Tongue (tissue), 3 donors: ENCODE measurements at places on chromosomes 16 and 17. TPM values are rescaled to one million over a fixed set of nuclear protein-coding genes. Genes with fewer than 3 reads are reported as not detected.

DNA sequence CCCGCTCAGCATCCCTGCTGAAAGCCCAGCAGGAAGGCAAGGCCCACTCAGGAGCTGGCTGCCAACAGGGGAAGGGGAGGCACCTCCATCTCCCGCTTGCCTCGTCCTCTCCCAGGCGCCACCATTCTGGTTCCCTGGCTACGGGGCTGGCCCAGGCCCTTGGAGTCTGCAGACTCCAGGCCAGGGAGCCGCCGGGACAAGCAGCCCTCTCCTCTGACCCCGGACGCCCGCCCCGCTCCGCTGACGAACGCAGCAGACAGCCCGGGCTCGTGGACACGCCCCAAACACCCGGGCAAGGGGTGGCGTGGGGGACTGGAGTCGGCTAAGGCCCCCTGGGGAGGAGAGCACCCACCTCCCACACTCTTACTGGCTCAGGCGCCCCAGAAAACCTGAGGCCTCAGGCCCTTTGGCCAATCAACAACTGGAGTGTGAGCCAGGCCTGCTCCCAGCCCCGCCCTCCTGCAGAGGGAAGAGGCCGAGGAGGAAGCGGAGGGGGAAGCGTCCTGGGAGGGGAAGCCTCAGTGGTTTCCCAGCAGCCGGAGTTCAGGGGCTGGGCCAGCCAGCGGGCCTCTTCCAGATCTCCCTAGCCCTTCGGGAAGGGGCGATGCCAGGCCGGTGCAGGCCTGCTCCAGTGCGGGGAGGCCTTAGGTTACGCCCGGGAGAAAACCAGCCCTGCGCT lies 4.2 kb downstream of the MNT start:
- peak; percentile 94 for DNase-seq

GRCh38 chr17:57397402-57397801 lies 141.1 kb downstream of the MSI2 start:
- no peak for DNase-seq

- peak; percentile 56 for DNase-seq
Measured at GRCh38 chr16:56332464-56333079, 92.8 kb downstream of the AMFR start.

DNA sequence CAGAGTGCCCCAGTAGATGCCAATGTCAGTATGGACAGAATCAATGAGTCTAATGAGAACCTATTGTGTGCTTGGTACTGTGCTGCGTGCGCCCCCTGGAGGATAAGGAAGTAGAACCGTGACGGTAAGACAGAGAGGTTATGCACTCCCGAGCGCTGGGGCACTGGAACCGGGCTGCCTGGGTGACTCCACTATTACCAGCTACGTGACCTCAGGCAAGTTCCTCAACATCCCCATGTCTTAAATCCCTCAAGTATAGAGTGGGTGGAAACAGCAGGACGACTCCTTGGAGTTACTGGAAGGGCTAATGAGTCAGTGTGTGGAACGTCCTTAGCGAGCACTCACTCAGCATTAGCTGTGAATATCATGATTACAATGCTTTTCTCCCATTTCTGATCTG lies 16.2 kb downstream of the CHST4 start:
- DNase-seq: peak; percentile 18

GRCh38 chr17:75843577-75844529 lies at the start of gene UNC13D:
TSS of gene UNC13D (minus strand) at chr17:75844404. CDS start at chr17:75844337, 67 bp downstream.
- DNase-seq: no peak

SLFN12L gene
- total RNA-seq: 0.62 TPM

CD300H gene
- not detected for total RNA-seq

DNA sequence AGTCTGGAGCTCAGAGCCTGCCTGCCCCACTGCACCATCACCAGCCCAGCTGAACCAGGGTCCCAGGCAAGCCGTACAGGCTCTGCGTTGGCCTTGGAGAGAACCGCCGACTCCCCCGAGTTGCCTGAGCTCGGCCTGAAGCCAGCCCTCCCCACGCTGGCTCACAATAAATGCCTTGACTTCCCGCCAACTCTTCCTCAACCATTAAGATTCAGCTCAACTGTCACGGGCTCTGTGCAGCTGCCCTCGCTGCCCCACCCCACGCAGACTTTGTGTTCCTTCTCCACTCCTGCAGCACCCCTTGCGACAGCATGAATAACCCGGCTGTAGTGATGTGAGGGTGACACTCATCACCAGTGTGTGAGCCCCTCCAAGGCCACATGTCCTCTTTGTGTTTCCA lies 4.8 kb upstream of the QPRT start:
- DNase-seq: peak; percentile 92

GRCh38 chr17:77382356-77382911 lies 241.7 kb downstream of the SEC14L1 start:
- no peak for DNase-seq

DNA sequence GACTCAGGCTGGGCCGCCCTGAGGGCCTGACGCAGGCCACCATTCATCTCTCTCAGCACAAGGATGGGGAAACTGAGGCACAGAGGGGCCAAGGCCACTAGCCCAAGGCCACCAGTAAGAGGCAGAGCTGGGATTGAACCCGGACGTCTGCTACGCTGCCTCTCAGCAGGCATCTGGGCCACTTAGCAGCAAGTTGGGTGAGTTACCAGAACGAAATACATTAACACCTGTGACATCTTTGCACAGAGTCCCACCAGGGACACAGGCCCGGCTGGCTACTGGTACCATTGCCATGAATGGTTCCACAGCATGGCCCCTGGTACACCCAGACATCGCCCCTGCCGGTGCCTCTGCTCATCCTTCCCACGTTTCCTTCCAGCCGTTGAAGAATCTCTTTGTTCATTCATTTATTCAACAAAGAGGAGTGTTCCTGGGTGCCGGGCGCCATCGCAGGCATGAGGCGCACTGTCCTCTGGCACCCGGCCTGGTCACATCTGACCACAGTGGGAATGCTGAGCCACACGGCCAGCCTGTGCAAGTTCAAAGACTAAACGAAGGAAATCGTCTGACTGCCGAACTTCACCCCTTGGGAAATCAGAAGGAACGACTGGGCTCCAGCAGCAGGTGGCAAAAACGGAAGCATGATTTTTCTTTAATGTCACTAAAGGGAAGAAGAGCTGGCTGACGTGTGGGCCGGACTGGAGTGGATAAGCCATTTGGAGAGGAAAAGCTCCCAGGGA lies 7.4 kb upstream of the ZNF469 start:
- no peak for DNase-seq

GRCh38 chr16:57497121-57497520 lies 10.8 kb upstream of the DOK4 start:
- no peak for DNase-seq

DNA sequence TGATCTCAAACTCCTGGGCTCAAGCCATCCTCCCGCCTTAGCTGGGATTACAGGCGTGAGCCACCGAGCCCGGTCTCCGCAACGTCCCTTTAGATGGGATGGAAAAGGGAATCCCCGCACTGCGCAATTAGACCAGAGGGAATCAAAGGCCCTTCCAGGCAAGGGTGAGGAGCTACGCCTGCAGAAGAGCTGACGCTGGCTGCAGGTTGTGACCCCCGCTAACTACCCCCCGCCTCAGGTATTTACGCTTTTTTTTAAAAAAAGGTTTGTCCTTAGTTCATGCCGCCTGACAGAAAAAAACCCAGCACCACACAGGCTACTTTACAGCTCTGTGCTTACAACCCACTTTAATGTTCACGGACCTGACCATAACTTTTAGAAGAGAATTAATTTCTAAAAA lies 26.9 kb downstream of the ZCCHC14 start:
- DNase-seq: no peak

ASGR2 gene
- total RNA-seq: not detected

DNA sequence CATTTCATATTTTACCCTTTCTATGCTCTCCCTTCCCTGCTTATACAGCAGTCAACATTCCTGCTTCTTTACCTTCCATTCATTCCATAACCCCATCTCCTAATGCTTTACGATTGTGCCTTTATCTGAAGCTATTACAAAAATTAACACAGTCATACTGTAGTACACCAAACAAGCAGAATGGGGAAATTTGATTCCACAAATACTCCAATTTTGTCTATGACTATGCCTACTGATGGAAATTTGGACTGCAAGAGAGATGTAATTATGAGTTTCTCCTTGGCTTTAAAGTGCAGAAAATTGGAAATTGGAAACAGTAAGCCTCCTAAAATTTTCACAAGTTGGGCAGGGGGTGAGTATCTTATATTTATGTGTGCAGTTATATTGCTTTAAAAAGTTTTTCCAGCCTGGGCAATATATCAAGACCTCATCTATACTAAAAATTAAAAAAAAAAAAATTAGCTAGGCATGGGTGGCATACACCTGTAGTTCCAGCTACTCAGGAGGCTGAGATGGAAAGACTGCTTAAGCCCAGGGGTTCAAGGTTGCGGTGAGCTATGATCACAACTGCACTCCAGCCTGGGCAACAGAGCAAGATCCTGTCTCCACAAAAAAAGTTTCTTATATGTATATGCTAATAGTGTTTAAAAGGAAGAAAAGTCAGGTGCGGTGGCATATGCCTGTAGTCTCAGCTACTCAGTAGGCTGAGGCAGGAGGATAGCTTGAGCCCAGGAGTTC lies 3.0 kb downstream of the APPBP2 start:
- DNase-seq: no peak

DNA sequence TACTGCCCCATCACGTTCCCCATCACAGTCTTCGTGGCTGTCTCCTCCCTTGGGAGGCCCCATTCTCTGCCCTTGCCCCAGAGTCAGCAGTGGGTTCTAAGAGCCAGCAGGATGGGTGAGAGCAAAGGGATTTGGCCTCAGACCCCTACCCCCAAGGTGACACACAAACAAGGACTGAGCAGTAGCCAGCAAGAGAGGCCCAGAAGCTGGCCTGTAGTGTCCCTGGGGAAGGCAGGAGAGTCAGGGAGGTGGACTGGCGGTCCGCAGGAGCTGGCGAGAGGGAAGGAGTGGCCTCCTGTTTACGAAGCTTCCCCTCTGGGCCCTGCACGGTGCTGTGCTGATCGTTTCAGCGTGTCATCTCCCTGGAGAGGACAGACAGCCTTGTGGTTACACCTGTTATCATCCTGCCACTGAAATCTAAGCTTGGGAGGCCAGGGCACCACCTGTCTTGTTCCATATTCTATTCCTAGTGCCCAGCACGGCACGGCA lies 8.4 kb downstream of the WDR81 start:
- peak; percentile 48 for DNase-seq

- no peak for DNase-seq
Measured at GRCh38 chr17:40486522-40487370, 14.7 kb downstream of the TNS4 start.

OR4D1 gene
- total RNA-seq: not detected
